ENCODE measurements at places on chromosomes 3 and 15.

- no peak for DNase-seq
Measured at GRCh38 chr3:58613236-58614132, 36.3 kb upstream of the FAM107A start.

DNA sequence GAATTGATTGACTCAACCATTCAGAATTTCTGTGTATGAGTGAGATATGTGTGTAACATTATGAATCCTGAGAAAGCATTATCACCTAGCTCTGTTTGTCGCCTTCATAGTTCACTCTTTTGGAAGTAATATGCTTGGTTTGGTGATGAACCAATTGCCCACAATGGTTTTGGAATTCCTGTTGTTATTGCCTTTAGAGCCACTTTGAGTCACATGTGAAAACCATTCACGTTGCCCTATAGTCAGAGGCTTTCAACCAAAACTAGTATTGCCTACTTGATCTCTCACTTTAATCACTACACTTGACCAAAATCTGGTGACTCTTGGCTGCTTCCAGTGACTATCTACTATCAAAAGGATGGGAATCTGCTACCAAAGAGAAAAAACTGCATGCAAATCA is 78.2 kb upstream of the FLNB start:
- no peak for DNase-seq

DNA sequence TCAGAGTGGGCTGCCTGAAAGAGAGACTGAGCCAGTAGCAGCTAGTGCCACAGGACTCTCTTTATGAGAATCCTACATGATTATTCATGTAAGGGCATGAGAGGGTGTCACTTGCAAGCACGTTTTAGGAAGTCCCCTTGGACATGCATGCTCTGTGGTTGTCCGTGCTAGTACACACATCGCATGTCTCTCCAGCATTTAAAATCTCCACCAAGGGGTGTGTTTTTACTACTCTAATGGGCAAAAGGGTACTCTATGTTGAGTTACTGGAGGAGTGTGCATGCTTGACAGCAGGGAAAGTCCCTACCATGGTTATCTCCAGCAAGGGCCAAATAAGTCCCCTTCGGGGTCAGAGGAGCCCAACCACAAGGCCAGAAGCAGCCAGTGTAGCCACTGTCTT is 70.7 kb downstream of the DCLK3 start:
- DNase-seq: no peak

GRCh38 chr15:47987461-47987860 is 133.3 kb upstream of the SLC24A5 start:
- no peak for DNase-seq

DNA sequence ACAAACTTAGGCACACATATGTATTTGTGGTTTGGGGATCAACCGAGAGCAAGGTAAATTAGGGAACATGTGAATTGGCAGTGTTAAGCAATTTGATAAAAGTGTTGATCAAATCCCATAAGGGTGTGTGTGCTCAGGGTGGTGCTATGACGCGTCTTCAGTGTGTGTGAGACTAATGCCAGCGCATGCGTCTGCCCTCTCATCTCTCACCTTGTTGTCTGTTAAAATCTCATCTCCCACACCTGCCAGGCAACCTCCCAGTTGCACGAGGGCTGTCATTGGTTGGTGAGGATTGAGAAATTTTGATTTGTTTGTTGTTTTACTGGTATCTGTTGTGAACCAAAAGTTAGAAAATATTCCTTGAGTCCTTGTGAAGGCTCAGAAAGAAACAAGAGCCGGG is 137.2 kb upstream of the ICE2 start:
- DNase-seq: no peak

- DNase-seq: no peak
Measured at GRCh38 chr15:49045751-49046219, 461 bp downstream of the SECISBP2L start.

GRCh38 chr3:40083066-40083465 is 226.4 kb upstream of the EIF1B start:
- no peak for DNase-seq

- DNase-seq: no peak
Measured at GRCh38 chr15:89665449-89666181, 10.3 kb upstream of the KIF7 start.

GRCh38 chr15:78691167-78691850 is 50.3 kb upstream of the CHRNB4 start:
- DNase-seq: no peak

GRCh38 chr3:186432944-186433732 is 71.1 kb upstream of the DGKG start:
- DNase-seq: no peak

GRCh38 chr3:195224156-195224979 is 46.6 kb downstream of the XXYLT1 start:
- DNase-seq: no peak

GRCh38 chr3:51004235-51004634 is 329.5 kb downstream of the DOCK3 start:
- no peak for DNase-seq

DNA sequence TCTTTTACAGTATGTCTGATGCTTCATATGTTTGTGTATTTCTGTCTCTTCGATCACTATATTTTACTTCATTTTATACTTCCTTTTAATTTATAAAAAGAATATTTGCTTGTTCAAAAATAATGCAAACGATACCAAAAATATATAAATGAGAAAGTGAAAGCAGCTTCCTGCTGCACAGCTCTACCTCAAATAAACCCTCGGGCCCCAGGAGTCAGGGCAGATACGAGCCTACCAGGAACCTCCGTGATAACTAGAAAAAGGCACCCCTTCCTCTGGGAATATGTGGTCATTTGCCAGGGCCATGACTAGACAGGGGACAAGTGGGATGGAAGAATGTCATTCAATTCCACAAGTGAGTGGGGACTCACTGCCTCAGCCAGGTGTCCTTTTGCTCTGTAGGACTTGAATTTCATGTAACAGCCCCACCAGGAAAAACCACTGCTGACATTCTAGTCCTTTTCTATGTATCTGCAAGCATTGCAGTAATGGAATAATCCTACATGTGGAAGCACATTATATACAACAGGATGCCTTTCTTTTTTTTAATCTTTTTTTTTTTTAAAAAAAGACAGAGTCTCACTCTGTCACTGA is 133.3 kb downstream of the SUCLG2 start:
- no peak for DNase-seq

DNA sequence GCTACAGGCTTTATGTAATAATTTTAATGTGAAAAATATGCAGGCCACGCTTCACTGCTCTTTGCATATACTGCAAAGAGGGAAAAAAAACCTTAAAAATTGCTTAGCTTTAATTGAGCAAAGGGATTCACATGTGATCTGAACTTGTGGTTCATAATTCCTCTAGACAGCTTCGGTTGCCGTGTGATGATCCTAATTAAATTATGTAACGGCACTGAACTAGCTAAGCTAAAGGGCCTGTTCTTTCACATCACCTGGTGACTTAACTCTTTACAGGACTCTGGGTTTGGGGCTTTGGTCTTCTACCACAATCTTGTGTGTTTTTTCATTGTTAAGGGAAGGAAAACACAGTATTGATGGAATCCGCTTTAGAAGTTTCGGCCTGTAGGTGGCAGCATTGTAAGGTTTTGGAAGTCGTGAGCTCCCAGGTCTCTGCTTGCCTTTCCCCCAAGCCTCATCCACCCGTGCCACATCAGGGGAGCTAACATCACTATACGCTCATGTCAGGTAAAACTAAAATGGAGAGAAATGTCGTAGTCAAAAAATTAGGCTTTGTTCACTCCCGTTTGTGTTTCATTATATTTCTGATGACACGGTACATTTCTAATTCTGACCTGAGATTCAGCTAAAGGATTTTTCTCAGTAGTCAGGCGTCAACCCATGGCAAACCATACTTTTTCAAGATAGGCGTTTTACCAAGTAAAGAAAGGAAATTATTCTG is 205.6 kb upstream of the DPH6 start:
- DNase-seq: peak; percentile 17

- DNase-seq: no peak
Measured at GRCh38 chr15:77577366-77577950, 55.3 kb downstream of the LINGO1 start.

GRCh38 chr3:17116007-17116600 is 231.3 kb downstream of the PLCL2 start:
- DNase-seq: no peak

DNA sequence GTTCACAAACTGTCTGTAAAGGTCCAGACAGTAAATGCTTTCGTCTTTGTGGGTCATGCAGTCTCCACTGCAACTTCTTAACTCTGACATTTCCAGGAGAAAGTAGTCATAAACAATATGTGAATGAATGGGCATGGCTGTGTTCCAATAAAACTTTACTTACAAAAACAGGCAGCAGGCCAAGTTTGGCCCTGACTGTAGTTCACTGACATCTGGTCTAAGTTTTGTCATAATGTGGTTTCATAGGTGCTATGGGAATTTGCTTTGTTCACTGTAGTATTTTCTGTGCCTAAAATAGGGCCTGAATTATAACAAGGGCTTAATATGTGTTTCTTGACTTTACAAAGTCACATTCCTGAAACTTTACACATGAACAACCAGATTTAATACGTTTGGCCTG is 186.0 kb upstream of the KBTBD8 start:
- no peak for DNase-seq

DNA sequence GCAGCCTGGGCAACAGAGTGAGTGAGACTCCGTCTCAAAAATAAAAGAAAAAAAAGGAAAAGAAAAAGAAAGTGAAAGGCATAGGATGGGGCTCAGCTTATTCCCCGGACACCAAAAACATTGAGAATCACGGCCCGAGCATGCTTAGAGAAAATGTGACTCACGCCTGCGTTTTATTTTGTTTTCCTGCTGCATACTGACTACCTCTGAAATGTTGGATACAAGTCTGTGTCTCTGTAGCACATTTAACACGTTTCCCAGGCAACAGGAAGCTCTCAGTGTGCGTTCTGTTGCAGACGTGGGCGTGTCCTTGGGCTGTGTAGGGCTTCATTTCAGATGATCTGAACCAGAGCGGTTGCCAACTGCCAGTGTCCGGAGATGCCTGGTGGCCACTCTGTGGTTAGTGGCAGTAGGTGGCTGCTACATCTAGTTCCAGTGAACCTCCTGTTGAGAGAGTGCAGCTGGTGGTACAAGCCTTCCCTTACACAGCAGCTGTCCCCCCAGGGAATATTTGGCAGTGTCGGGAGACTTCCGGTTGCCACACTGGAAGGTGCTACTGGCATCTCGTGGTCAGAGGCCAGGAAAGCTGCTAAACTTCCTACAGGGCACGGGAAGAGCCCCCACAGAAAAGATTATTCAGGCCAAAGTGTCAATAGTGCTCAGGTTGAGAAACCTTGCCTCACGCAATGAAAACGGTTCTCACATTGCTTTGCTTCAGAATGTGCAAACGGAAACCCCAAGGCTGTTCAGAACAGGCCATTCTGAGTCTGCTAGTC is 3.0 kb downstream of the SLC51A start:
- DNase-seq: no peak
